Stimulated activated CD8-positive, alpha-beta memory T cell treated with anti-CD3 and anti-CD28 coated beads, Interleukin-4, amount 100 ng/mL, for 24 hours (primary cell): ENCODE measurements at places on chromosomes 2 and 18.

GRCh38 chr2:63654959-63655358, 66.2 kb downstream of the MDH1 start:
- DNase-seq = no peak

GRCh38 chr18:8977166-8977565, 125.3 kb upstream of the NDUFV2 start:
- DNase-seq = no peak

DNA sequence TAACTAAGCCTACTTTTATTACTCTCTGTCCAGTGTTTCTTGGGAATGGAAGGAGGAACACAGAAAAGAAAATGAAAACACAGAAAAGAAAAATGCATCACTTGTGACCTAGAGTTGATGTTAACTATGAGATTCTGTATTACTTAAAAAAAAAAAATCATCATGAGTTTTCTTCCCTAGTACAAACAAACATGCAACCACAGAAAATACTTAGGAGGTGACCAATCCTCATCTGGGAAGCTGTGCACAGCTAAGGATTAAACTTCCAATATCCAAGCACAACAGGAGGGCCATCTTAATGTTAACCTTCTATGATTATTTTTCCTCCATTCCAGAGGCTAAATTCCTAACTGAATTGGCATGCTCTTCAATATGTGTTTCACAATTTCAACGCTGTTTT, 1140.4 kb downstream of the LRP1B start:
- no peak for DNase-seq

- DNase-seq = peak; percentile 19
These were observed 4.3 kb downstream of the RAX start for GRCh38 chr18:59268721-59269562.

- no peak for DNase-seq
These were observed 102.6 kb downstream of the VSNL1 start for GRCh38 chr2:17643031-17643615.

DNA sequence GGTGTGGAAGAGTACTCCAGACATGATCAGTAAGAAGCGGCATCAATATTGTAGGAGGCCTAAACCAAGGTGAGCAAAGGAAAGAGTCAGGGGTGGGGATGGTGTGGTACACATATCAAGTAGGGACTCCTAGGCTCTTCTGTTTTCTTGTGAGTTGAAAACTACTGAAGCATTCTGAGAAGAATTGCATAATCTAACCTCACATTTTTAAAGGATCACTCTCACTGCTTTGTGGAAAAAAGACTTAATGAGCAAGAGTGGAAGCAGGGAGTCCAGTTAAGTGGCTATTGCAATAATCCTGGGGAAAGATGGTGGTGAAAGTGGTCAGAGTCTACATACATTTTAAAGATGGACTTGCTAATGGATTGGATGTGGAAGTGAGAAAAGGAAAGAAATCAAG, 899.5 kb upstream of the FAM98A start:
- no peak for DNase-seq

- no peak for DNase-seq
These were observed 96.4 kb downstream of the SLC8A1 start for GRCh38 chr2:40355451-40355850.

- no peak for DNase-seq
These were observed 5.6 kb upstream of the PCARE start for GRCh38 chr2:29079887-29080286.

DNA sequence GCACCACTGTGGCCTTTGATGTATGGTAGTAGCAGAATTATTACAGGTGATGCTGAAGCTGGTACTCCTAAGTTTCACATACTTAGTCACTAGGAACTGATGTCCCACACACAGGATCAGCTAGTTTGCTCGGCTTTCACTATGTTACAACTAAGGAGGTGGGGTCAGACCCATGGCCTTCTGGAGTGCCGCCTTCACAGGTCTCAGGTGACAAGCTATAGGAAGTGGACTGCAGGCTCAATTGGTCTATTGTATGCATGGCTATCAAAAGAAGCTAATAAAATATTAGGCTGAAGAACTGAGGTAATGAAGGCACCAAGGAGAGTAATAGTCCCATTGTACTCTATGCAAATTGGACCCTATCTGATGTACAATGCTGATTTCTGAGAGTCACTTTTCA, 170.6 kb downstream of the DLGAP1 start:
- no peak for DNase-seq

DNA sequence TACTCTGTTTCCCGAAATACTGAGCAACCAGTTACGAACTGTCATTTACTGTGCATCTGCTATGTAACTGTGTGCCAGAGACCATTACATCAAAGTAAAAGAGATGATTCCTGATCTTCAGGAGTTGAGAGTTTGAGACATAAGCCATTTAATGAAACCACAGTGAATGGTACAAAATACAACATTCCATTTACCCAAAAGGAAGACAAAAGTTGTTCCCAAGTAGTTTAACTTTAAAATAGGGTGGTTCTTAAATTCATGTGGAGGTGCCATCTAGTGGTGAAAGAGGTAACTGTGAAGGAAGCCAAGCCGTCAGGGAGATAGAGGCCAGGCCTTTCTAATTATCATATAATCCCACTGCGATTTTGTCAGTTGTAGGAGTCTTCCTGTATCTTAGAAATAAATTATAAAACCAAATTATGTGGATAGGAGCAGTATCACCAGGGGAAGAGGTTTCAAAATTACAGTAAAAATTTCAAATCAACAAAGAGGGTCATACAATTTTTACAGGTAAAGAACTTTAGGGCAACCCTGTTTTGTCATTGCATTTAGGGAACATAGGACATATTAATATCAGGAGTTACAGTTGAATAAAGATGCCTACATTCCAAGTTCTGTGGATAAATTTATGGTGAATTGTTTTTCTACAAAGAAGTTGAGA, 67.7 kb downstream of the EPAS1 start:
- no peak for DNase-seq

- DNase-seq = no peak
These were observed 46.4 kb downstream of the ZNF804A start for GRCh38 chr2:184644685-184645084.

- DNase-seq = no peak
These were observed 32.1 kb downstream of the ZFP36L2 start for GRCh38 chr2:43194121-43194869.

DNA sequence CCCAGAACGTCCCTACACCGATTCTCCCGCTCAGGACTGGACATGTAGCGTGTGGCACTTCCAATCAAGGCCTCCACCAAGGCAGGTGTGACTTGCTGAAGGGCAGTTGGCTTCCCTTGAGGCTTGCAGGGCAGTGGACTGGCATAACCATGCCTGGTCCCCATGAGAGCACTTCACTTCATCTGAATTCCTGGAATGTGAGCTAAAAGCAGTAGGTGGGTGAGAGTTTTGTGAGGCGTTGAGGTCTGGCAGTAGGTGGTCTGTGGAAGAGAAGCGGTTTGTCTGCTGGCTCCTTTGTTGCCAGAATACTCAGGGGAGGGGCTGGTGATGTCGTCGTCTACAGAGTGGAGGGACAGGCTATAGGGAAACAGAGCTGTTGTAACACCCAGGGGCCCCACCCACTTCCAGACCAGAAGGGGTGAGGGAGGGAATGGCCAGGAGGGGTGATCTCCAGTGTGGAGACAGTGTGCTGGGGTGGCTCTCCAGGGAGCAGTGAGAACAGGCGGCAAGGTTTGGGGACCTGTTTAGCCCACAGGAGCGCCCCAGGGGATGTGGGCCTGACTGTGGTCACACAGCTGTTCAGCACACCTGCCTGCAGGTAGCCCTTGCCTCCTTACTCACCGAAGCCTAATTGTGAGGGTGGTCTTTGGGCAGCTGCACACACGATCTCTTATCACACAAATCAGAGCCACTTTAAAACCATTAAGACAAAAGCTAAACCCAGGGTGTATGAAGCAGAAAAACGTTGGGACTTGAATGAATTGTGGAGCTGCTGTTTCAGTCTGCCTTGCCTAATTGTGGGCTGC, 21.5 kb upstream of the ALKAL2 start:
- no peak for DNase-seq

GRCh38 chr2:55164534-55165480, 67.3 kb downstream of the CLHC1 start:
- no peak for DNase-seq

DNA sequence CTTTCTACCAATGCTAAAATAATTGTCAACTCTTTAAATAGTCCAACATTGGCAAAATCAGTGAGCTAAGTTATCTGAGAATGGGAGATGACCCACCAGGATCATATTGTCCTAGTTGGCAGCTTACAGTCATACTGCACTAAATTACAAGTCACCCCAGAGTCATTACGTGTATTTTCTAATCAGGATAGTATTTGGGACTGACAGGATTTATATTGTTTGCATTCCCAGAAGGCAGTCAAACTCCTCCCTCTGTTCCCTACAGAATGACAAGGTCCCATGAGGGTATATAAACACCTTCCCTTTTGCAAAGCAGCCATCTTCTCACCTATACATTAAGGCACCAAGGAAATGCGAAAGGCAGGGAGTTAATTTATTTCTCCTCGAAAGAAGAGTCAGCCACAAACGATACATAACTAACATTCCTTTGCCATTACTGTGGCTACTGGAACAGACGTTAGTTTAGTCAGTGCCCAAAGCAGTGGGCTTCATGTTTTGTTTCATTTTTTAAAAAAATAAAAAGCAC, 125.3 kb downstream of the ANTXR1 start:
- DNase-seq = no peak

- DNase-seq = no peak
These were observed 23.9 kb upstream of the STK17B start for GRCh38 chr2:196195302-196195701.

GRCh38 chr2:222656526-222657446, 894 bp upstream of the FARSB start:
- no peak for DNase-seq

DNA sequence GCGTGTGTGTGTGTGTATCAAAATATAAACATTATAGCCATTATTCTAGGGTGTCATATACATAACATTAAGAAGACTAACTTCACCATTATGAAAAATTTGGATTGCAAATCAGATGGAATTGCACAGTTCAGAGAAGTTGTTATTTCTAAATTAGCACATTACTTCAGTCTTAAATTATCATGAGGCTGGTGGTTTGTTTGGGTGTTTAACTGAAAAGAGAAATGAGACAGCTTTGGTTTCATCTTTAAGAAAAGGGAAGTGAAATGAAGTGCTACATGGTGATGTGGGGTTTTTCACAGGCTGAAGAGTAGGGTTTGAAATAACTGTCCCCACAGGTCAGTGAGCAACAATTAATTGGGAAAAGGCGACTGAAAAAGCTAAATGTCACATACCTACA, 161.2 kb upstream of the XIRP2 start:
- DNase-seq = no peak

GRCh38 chr2:174787487-174788205, 23.4 kb upstream of the CHRNA1 start:
- peak; percentile 13 for DNase-seq

DNA sequence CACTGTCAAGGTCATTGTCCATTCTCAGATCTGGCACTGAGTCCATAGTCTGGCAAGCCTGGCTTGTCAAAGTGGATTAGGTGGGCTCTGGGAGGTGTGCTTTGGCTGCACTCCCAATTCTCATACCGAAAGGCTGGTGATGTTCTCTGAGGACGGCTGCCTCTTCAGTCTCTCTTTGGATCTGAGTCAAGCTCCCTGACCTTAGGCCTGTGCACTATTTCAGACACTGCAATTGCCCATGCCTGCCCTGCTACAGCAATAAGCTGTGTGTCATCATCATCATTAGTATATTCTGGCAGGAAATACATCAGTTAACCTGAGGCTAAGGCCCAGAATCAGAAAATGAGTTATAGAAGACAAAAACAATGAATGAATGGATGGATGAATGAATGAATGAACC, 1.6 kb upstream of the SLC5A7 start:
- no peak for DNase-seq

GRCh38 chr18:3449512-3450011, 410 bp upstream of the TGIF1 start:
- DNase-seq = no peak

DNA sequence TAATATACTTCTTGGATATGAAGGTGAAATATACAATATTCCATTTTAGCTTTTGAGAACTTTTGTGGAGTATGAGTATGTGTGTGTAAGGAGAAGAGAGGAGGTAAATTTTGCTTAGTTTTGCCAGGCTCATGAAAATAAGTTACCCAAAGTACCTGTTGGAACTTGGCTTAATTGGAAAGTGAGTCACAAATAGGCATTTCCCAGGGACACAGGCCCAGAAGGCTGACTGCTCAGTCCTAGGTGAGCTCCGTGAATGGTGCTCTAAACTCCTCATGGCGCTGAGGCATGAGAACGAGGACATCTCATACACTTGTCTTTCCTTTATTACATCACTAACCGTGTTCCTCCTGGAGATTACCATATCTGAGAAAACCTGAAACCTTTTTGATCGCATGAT, 148.5 kb upstream of the RAB12 start:
- DNase-seq = no peak

GRCh38 chr2:29074411-29074810, at the start of gene PCARE:
Gene PCARE, minus strand, starts transcription at chr2:29074523. Its CDS starts 262 bp downstream, at chr2:29074261.
- no peak for DNase-seq
